ENCODE measurements at places on chromosomes 1 and 21. TPM values are rescaled to one million over a fixed set of nuclear protein-coding genes. Genes with fewer than 3 reads are reported as not detected.

DNA sequence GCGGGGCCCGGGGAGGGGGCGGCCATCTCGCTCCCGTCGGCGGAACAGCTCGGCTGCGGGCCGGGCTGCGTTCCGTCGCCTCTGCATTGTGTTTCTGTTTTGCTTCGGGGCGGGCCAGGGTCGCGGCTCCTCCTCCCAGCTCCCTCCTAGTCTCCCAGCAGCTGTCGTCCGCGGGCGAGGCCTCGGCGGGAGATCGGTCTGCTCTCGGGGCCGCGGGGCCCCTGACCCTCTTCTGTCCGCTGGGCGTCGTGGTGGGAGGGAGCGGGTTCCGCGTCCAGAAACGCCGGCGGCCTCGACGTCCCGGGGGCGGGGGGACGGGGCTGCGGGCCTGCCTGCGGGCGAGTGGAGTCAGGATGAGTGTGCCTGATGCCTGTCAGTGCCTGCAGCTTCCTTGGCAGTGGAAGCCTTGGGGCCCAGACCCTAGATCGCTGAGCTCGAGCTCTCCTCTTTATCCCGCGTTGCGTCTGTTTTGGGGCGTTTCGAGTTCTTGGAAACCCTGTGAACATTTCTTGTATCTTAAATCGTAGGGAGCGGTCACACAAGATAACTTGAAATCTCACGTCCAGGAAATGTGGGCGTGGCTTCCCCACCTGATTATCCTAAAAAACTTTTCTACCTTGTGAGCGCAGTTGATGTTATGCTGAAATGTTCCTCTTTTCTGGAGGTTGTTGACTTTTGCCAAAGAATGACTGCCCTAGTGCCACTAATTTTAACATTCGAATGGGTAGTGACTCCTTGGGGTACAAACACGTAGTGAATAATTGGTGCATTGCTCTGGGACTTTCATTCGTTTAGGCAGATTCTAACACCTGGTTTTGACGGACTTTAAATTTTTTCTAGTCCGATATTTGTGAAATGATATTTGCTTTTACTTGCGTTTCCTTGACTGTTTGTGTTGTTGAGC, 676 bp downstream of the MORC3 start:
- peaks cover 5% of the 10 kb centered on the region for H3K4me1 ChIP-seq
- peak; percentile 88 for DNase-seq
- peak overlapping the region; percentile 97 for H3K27ac ChIP-seq

Gene LAMC2
- 89.0 TPM for total RNA-seq

GRCh38 chr1:110580244-110580643, 25.9 kb downstream of the KCNA2 start:
- H3K27me3 ChIP-seq = no peaks in the 10 kb centered on the region
- no peak for DNase-seq
- no peaks in the 10 kb centered on the region for H3K36me3 ChIP-seq
- no peak overlapping the region for H3K4me3 ChIP-seq
- H3K27ac ChIP-seq = no peak overlapping the region

DNA sequence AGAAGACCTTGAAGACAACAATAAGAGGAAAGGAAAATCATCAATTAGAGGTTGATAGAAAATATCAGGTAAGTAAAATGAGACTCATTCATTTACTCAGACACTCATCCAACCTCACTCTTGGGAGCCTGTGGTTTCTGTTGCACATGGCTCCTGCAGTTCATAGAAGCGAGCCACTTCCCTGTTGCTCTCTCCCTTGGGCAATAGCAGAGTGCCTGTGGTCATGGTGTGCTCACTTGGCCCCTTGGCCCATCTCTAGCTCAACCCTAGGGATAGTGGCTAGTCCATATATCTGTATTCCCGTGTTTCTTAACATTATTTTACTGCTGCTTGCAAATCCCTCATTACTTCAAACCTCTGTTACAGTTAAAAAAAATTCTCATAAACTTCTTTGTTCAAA, 368.6 kb downstream of the PTPRC start:
- H3K4me3 ChIP-seq = no peak overlapping the region
- H3K27ac ChIP-seq = no peak overlapping the region
- H3K36me3 ChIP-seq = no peaks in the 10 kb centered on the region

GRCh38 chr1:180494370-180494769, 8.0 kb downstream of the ACBD6 start:
- H3K27me3 ChIP-seq = no peaks in the 10 kb centered on the region
- no peak for DNase-seq
- H3K4me3 ChIP-seq = no peak overlapping the region
- H3K27ac ChIP-seq = no peak overlapping the region
- no peaks in the 10 kb centered on the region for H3K36me3 ChIP-seq
- no peaks in the 10 kb centered on the region for H3K4me1 ChIP-seq

DNA sequence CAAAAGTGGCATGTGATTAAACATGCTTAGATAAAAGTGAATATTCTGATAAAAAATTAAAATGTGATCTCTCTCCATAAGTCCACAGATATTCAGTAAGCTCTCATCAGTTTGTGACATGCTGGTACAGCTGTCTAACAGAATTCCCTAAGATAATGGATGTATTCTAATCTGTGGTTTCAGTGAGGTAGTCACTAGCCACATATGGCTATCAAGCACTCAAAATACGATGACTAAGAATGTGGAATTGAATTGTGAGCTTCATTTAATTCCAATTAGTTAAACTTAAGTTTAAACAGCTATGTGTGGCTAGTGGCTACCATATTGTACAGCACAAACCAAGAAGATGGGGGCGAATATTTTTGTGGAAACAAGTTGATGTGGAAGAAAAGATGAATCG, 4.1 kb upstream of the REG4 start:
- no peaks in the 10 kb centered on the region for H3K27me3 ChIP-seq
- no peak overlapping the region for H3K4me3 ChIP-seq
- no peak for DNase-seq
- H3K4me1 ChIP-seq = no peaks in the 10 kb centered on the region
- H3K36me3 ChIP-seq = no peaks in the 10 kb centered on the region

- no peaks in the 10 kb centered on the region for H3K4me1 ChIP-seq
- no peak overlapping the region for H3K4me3 ChIP-seq
- no peak overlapping the region for H3K27ac ChIP-seq
- H3K27me3 ChIP-seq = no peaks in the 10 kb centered on the region
Measured at GRCh38 chr1:34029954-34030353, 135.1 kb downstream of the CSMD2 start.

- no peak overlapping the region for H3K27ac ChIP-seq
- peak; percentile 4 for DNase-seq
- H3K4me3 ChIP-seq = no peak overlapping the region
- H3K4me1 ChIP-seq = no peaks in the 10 kb centered on the region
- H3K36me3 ChIP-seq = no peaks in the 10 kb centered on the region
Measured at GRCh38 chr21:39663742-39664492, 51.2 kb downstream of the B3GALT5 start.

- no peak overlapping the region for H3K4me3 ChIP-seq
- DNase-seq = no peak
- H3K27me3 ChIP-seq = no peaks in the 10 kb centered on the region
- no peaks in the 10 kb centered on the region for H3K4me1 ChIP-seq
Measured at GRCh38 chr1:7302873-7303272, 468.2 kb upstream of the VAMP3 start.

DNA sequence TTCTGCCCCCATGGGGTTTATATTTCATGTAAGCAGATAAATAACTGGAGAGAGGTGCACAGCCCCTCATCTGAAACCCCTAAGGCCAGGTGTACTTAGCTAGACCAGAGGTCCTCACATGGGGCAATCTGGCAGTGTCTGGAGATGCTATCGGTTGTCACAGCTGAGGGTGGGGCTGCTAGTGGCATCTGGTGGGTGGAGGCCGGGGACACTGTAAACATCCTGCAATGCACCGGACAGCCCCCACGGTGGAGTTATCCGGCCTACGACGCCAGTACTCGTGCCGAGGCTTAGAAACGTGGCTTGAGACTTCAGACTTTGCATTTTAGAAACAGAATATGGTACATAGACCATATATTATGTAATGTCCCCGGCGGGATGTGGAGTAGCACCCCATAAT, 186.5 kb upstream of the VAMP3 start:
- no peaks in the 10 kb centered on the region for H3K4me1 ChIP-seq
- H3K4me3 ChIP-seq = no peak overlapping the region
- no peaks in the 10 kb centered on the region for H3K36me3 ChIP-seq
- H3K27ac ChIP-seq = no peak overlapping the region
- no peak for DNase-seq

Gene TMEM269
- 0.22 TPM for total RNA-seq

Gene SFT2D2
- 89.3 TPM for total RNA-seq

DNA sequence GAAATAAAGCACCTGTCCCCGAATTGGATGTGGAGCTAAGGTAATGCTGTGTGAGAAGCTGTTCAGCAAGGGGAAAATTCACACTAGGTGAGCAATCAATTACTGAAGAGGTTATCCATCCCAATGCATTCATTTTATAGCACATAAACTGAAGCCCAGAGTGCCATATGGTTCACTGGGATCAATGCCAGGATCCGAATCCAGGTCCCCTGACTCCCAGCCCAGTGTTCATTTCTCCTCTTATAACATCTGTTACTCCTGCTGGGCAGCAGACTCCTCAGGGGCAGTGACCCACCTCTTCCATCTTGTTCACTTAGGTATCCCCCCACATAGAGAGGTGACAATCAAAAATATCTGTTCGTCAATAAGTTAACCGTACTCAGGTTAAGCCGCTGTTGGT, 13.2 kb upstream of the SEC16B start:
- H3K27me3 ChIP-seq = no peaks in the 10 kb centered on the region
- H3K36me3 ChIP-seq = no peaks in the 10 kb centered on the region
- H3K4me1 ChIP-seq = no peaks in the 10 kb centered on the region
- no peak overlapping the region for H3K27ac ChIP-seq
- no peak overlapping the region for H3K4me3 ChIP-seq
- DNase-seq = no peak

GRCh38 chr1:47558601-47559593, 121.1 kb downstream of the FOXD2 start:
- peaks cover 21% of the 10 kb centered on the region for H3K4me1 ChIP-seq
- H3K27me3 ChIP-seq = no peaks in the 10 kb centered on the region
- H3K27ac ChIP-seq = no peak overlapping the region
- H3K36me3 ChIP-seq = no peaks in the 10 kb centered on the region
- no peak overlapping the region for H3K4me3 ChIP-seq

DNA sequence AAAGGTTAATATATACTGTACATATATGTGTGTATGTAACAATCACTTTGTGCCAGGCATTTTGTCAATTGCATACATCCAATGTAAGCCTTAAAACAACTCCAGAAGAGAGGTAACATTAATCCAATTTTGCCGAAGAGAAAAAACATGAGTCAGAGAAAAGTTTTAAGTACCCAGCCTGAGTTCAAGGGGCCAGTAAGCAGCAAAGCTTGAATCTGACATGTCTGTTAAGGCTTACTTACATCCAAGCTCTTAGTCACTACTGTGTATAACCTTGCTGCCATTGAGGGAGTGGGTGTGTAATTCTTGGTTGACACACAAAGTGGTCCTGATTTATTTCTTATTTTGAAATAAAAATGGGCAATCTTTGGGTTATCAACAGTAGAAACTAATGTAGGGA, 360.4 kb upstream of the LYPLAL1 start:
- no peaks in the 10 kb centered on the region for H3K36me3 ChIP-seq
- no peaks in the 10 kb centered on the region for H3K27me3 ChIP-seq
- no peak overlapping the region for H3K4me3 ChIP-seq
- H3K27ac ChIP-seq = no peak overlapping the region
- no peak for DNase-seq

Gene CCDC24
- total RNA-seq = 24.3 TPM

GRCh38 chr1:51324251-51325010, 5.9 kb downstream of the TTC39A start:
- no peaks in the 10 kb centered on the region for H3K27me3 ChIP-seq
- H3K36me3 ChIP-seq = no peaks in the 10 kb centered on the region
- peak overlapping the region; percentile 17 for H3K27ac ChIP-seq
- no peak for DNase-seq
- no peaks in the 10 kb centered on the region for H3K4me1 ChIP-seq

GRCh38 chr1:197798492-197798891, 23.2 kb upstream of the DENND1B start:
- H3K36me3 ChIP-seq = no peaks in the 10 kb centered on the region
- H3K4me1 ChIP-seq = no peaks in the 10 kb centered on the region
- DNase-seq = no peak
- no peak overlapping the region for H3K27ac ChIP-seq
- H3K4me3 ChIP-seq = no peak overlapping the region
- no peaks in the 10 kb centered on the region for H3K27me3 ChIP-seq

- DNase-seq = no peak
- H3K27me3 ChIP-seq = no peaks in the 10 kb centered on the region
- peaks cover 45% of the 10 kb centered on the region for H3K4me1 ChIP-seq
- H3K4me3 ChIP-seq = no peak overlapping the region
- no peaks in the 10 kb centered on the region for H3K36me3 ChIP-seq
Measured at GRCh38 chr1:85449356-85449755, 15.6 kb downstream of the DDAH1 start.

Gene TADA1
- total RNA-seq = 11.5 TPM

DNA sequence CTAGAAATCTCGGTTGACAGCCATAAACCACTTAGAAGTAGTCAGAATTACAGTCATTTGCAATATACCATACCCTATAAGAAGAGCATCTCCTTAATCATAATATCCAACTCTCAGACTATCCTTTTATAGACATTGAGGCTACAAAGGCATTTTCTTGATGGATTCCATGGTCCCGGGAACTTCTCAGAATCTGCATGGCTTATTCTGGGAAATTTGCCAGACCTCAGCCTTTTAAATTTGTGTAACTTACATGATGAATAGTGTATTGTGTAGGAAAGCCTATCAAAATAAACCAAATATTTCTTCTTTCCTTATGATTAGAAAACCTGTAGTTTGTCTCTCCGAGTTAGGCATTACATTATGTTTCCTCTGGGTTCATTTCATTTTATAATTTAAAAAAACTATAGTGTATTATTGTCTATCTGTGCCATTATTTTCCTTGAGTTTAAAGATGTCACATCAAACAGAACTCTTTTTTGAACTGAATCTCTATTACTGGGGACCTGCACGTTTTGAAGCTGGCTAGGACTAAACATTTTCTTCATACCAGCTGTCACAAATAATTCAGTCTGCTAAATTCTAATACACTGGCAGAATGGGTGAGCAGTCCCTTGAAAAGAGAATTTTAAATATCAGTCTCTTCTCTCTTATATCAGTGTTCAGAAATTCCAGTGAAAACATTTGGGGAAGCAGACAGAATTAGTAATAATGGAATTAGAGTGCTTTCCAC, 102.9 kb downstream of the GABPA start:
- H3K4me3 ChIP-seq = no peak overlapping the region
- H3K27ac ChIP-seq = no peak overlapping the region
- no peaks in the 10 kb centered on the region for H3K36me3 ChIP-seq
- H3K27me3 ChIP-seq = no peaks in the 10 kb centered on the region
- H3K4me1 ChIP-seq = no peaks in the 10 kb centered on the region

DNA sequence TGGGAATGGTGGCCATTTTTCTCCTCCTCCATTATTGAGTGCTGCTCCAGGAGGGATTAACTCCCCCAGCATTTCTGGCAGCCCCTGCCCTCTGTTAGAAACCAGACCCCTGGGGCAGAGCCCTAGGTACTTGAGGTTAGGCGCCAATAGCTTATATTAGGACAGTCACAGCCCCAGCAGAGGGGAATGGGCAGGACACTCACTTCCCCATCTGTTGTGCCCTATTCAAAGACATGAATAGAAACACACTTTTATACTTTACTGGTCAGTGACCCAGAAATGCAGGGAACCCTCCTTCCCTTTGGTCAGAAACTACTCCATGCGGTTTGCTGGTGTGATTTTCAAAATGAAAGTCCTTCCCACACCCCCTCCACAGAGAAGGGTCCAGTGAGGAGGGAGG, 267.7 kb downstream of the PTBP2 start:
- H3K27ac ChIP-seq = no peak overlapping the region
- H3K4me1 ChIP-seq = no peaks in the 10 kb centered on the region
- H3K36me3 ChIP-seq = no peaks in the 10 kb centered on the region
- DNase-seq = no peak
- H3K4me3 ChIP-seq = no peak overlapping the region

GRCh38 chr1:20108366-20109123, 10.8 kb downstream of the PLA2G2D start:
- no peak for DNase-seq
- H3K4me1 ChIP-seq = no peaks in the 10 kb centered on the region
- H3K4me3 ChIP-seq = no peak overlapping the region
- no peak overlapping the region for H3K27ac ChIP-seq

Gene CASZ1
- total RNA-seq = 33.0 TPM

Gene MX1
- total RNA-seq = 47.4 TPM
